ENCODE measurements at places on chromosomes 4 and X. TPM values are rescaled to one million over a fixed set of nuclear protein-coding genes. Genes with fewer than 3 reads are reported as not detected.

DNA sequence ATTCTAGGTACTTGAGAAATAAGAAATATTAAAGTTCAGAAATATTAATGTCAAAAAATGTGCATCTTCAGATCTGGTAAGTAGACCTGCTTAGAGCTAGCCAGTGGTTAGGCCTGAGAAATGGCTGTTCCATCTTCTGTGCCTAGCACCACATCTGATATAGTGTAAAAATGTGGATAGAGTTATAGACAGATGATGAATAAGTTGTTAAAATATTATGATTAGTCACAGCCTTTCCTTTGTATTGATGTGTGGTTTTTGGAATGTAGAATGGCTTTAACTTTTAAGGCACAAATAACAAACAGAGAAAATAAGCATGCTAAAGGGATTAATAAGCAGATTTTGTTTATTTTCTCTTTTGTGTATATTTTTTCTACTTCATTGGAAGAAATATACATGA lies 133.5 kb upstream of the NUDT6 start:
- H3K27me3 ChIP-seq = no peaks in the 10 kb centered on the region
- DNase-seq = no peak
- H3K27ac ChIP-seq = no peak overlapping the region
- H3K36me3 ChIP-seq = no peaks in the 10 kb centered on the region
- no peak overlapping the region for H3K4me3 ChIP-seq

- no peak for DNase-seq
- no peaks in the 10 kb centered on the region for H3K4me1 ChIP-seq
- no peaks in the 10 kb centered on the region for H3K27me3 ChIP-seq
- H3K36me3 ChIP-seq = no peaks in the 10 kb centered on the region
Measured at GRCh38 chrX:66672106-66672505, 33.2 kb upstream of the EDA2R start.

GRCh38 chrX:154138857-154139256 lies 5.2 kb upstream of the OPN1LW start:
- no peak for DNase-seq
- no peaks in the 10 kb centered on the region for H3K27me3 ChIP-seq
- peaks cover 3% of the 10 kb centered on the region for H3K4me1 ChIP-seq
- no peak overlapping the region for H3K27ac ChIP-seq

The DUX4 gene
- total RNA-seq = not detected

The LRRC66 gene
- total RNA-seq = 0.12 TPM

The GLRB gene
- total RNA-seq = 6.5 TPM

GRCh38 chr4:142901166-142901662 lies 55.1 kb upstream of the INPP4B start:
- no peak overlapping the region for H3K27ac ChIP-seq
- DNase-seq = no peak
- no peaks in the 10 kb centered on the region for H3K4me1 ChIP-seq
- H3K4me3 ChIP-seq = no peak overlapping the region
- no peaks in the 10 kb centered on the region for H3K27me3 ChIP-seq
- H3K36me3 ChIP-seq = no peaks in the 10 kb centered on the region

The P2RY4 gene
- total RNA-seq = 0.23 TPM

DNA sequence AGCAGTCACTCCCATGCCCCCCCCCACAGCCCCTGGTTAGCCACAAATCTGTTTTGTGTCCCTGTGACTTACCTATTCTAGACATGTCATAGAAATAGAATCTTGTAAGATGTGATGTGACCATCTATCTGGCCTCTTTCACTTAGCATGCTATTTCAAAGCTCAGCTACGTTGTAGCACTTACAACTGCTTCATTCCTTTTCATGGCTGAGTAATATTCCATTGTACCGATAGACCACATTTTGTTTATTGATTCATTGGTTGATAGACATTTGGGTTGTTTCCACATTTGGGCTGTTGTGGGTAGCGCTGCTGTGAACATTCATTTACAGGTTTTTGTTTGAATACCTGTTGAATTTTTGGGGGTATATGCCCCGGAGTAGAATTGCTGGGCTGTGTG lies 11.5 kb downstream of the NSG1 start:
- no peak for DNase-seq
- H3K4me1 ChIP-seq = no peaks in the 10 kb centered on the region
- no peak overlapping the region for H3K27ac ChIP-seq
- H3K27me3 ChIP-seq = peaks cover 31% of the 10 kb centered on the region
- H3K4me3 ChIP-seq = no peak overlapping the region

DNA sequence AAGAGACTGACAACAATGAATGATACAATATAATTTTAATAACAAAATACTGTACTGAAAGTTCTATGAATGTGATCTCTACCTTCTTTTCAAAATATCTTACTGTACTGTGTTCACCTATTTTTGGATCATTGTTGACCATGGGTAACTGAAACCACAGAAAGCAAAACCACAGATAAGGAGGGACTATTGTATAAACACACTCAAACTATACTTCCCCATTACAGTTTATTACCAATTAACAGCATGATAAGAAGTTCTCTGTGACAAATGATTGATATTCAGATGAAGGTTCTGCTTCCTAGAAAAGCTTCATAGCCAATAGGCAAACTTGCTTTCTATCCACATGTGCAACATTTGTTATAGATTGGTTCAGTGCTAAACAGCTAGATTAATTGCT lies 50.1 kb downstream of the GABRG1 start:
- no peak overlapping the region for H3K27ac ChIP-seq
- H3K4me1 ChIP-seq = no peaks in the 10 kb centered on the region
- H3K4me3 ChIP-seq = no peak overlapping the region
- DNase-seq = no peak
- no peaks in the 10 kb centered on the region for H3K36me3 ChIP-seq

GRCh38 chr4:38366997-38367396 lies 297.0 kb upstream of the KLF3 start:
- H3K27me3 ChIP-seq = no peaks in the 10 kb centered on the region
- DNase-seq = no peak
- H3K4me1 ChIP-seq = peaks cover 9% of the 10 kb centered on the region
- no peaks in the 10 kb centered on the region for H3K36me3 ChIP-seq
- no peak overlapping the region for H3K4me3 ChIP-seq
- no peak overlapping the region for H3K27ac ChIP-seq

The TMPRSS11E gene
- not detected for total RNA-seq

The NEUROG2 gene
- not detected for total RNA-seq

- H3K27ac ChIP-seq = no peak overlapping the region
- H3K27me3 ChIP-seq = no peaks in the 10 kb centered on the region
- H3K36me3 ChIP-seq = no peaks in the 10 kb centered on the region
- no peaks in the 10 kb centered on the region for H3K4me1 ChIP-seq
- H3K4me3 ChIP-seq = no peak overlapping the region
- no peak for DNase-seq
Measured at GRCh38 chrX:155632431-155633100, 19.8 kb upstream of the TMLHE start.

DNA sequence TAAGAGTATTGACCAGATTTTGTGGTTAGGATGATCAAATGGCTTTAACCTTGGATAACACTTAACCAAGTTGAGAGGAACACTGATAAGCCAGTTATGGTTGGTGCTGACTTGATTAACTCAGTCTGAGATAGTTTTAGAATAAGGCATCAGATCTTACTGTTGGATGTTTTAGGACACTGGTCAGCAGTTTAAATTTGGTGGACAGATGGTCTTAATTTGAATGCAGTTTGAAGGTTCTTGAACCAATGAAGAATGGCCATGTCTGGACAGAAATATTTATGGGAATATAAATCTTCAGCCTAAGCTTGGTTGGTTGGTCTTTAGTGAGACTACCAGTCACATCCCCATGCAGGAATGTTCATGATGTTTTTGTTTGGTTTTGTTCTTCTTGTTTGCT lies 2.6 kb upstream of the GIMD1 start:
- no peaks in the 10 kb centered on the region for H3K36me3 ChIP-seq
- peaks cover 12% of the 10 kb centered on the region for H3K27me3 ChIP-seq
- H3K4me1 ChIP-seq = no peaks in the 10 kb centered on the region
- DNase-seq = no peak
- no peak overlapping the region for H3K27ac ChIP-seq
- no peak overlapping the region for H3K4me3 ChIP-seq

- H3K4me3 ChIP-seq = no peak overlapping the region
- peaks cover 39% of the 10 kb centered on the region for H3K4me1 ChIP-seq
- no peaks in the 10 kb centered on the region for H3K36me3 ChIP-seq
- no peaks in the 10 kb centered on the region for H3K27me3 ChIP-seq
Measured at GRCh38 chrX:45758738-45759397, 558.2 kb upstream of the DIPK2B start.

DNA sequence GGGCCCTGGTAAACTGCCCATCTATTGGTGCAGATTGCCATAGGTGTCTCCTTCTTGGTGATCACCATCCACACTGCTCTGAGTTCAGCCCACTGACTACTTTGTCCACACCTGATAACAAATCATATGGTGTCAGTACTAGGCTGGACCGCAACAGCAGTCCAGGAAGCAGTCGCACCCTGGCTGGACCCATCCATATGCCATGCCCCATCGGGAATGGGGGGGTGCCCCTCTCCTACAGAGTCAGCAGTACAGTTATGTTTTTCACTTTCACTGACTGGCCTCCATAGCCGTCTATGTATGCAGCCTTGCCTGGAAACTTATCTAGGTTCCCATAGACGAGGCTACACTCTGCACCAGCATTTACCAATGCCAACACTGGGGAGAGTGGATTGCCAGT lies 226.1 kb downstream of the ADGRL3 start:
- no peaks in the 10 kb centered on the region for H3K27me3 ChIP-seq
- H3K27ac ChIP-seq = no peak overlapping the region
- DNase-seq = no peak

DNA sequence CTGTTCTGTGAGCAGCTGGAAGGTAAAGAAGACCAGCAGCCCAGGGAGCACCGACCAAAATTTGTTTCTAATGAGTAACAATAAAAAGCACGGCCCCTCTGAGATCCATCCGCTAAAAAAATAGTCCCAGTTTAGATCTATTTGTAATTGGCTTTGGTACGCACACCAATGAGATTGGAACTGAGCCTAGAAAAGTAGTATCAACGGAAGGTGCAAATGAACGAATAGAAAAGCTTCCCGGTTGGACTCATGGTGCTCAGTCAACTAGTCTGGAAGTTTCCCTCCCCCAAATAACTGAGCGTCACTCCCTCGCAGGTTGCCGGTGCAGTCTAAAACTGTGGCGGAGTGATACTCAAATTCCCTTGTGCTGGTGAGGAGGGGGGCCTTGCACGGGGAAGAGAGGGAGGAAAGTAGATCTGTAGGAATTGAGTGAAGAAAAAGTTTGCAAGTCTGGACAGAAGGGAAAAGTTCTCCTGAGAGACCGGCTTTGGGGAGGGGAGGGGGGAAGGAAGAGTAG lies at the start of gene COL4A5:
COL4A5 (plus strand) TSS at position 413 of the 517 bp plus-strand sequence. CDS start 288 bp downstream, outside the sequence.
- DNase-seq = peak; percentile 61
- no peaks in the 10 kb centered on the region for H3K4me1 ChIP-seq
- no peaks in the 10 kb centered on the region for H3K27me3 ChIP-seq
- no peaks in the 10 kb centered on the region for H3K36me3 ChIP-seq

- no peak overlapping the region for H3K27ac ChIP-seq
- DNase-seq = no peak
- no peaks in the 10 kb centered on the region for H3K36me3 ChIP-seq
- H3K27me3 ChIP-seq = no peaks in the 10 kb centered on the region
Measured at GRCh38 chrX:112779139-112779538, 61.5 kb downstream of the AMOT start.
